T-helper 1 cell (primary cell): ENCODE measurements at places on chromosomes 1 and 21.

DNA sequence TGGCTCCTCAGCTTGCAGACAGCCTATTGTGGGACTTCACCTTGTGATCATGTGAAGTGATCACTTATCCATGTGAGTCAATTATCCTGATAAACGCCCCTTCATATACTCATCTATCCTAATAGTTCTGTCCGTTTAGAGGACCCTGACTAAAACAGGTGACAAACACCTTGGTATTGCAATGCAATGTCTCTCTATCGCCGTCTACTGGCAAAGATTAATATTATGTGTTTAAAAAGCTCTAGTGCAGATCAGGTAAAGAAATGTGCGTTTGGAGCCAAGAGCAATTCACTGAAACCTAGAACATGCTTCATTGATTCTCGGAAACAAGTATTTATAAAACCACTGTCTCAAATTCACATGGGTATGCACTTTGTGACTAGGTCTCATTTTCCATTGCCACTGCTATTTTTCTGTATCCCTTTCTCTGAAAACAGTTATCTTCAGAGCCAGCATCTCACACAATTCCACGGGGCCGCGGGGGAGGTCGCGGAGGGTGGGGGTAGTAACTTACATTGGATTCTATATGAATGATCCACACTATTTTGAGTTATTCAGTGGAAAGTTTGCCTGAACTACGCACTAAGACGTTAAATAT is 554.6 kb upstream of the NCAM2 start:
- DNase-seq: no peak

- DNase-seq: no peak
Observed at GRCh38 chr1:202964791-202965410, 2.2 kb downstream of the CYB5R1 start.

DNA sequence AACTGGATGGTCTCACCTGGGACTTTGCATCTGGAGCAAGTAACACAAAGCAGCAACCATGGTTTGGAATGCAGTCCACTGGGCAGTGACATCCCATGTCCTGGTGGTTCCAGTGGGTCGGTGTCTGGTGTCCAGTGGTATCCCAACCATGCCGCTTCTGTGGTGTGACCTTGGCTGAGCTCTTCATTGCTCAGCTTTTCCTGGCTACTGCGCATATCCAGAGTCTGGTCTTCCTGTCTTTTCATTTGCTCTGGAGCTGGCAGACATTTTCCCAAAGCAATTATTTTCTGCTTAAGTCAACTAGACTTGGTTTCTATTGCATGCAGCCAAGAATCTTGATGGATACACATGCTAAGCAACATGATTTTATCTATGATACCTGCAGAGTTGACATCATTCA is 28.4 kb upstream of the CD2 start:
- no peak for DNase-seq

- DNase-seq: no peak
Observed at GRCh38 chr21:14888202-14888601, 176.6 kb downstream of the NRIP1 start.

DNA sequence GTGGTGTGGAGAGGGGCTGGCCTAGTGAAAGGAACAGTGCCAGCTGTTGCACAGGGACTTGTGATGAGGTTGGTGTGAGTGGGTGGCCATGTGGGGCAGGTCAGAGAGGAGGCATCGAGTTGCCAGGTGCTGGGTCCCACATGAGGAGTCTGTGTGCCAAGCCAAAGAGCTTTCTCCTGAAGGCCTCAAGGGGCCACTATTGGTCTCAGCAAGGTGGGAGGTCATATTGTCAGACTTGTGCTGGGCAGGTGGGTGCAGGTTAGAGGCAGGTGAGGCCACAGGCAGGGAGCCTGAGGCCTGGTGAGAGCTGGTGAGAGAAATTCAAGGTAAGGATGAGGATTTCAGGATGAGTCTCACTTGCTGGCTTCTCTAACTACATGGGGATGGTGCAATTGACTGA is 256.8 kb downstream of the DISC1 start:
- no peak for DNase-seq

- DNase-seq: no peak
Observed at GRCh38 chr1:89367221-89367620, 3.4 kb downstream of the GBP6 start.

DNA sequence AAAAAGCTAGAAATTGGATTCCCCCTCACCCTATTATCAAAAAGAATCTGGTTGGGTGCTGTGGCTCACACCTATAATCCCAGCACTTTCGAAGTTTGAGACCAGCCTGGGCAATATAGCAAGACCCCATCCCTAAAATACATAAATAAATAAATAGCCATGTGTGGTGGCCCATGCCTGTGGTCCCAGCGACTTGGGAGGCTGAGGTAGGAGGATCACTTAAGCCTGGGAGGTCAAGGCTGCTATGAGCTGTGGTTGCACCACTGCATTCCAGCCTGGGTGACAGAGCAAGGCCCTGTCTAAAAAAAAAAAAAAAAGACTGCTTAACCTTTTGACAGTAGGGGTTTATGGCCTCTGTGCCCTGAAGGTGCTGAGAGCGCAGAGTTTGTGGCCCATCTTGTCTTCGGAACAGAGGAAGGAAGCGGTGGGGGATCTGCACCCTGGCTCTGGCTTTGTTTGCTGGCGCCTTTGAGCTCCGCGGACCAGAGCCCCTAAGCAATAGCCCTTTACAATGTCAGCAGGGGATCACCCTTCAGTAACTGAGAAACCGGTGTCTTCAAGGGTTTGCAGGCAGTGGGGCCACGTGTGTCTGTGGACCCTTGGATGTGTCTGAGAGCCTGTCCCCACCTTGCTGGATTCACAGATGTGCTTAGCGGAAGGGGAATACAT is 22.1 kb downstream of the SLC2A7 start:
- no peak for DNase-seq

- DNase-seq: peak; percentile 61
Observed at GRCh38 chr1:221708987-221709386, 32.9 kb downstream of the DUSP10 start.

DNA sequence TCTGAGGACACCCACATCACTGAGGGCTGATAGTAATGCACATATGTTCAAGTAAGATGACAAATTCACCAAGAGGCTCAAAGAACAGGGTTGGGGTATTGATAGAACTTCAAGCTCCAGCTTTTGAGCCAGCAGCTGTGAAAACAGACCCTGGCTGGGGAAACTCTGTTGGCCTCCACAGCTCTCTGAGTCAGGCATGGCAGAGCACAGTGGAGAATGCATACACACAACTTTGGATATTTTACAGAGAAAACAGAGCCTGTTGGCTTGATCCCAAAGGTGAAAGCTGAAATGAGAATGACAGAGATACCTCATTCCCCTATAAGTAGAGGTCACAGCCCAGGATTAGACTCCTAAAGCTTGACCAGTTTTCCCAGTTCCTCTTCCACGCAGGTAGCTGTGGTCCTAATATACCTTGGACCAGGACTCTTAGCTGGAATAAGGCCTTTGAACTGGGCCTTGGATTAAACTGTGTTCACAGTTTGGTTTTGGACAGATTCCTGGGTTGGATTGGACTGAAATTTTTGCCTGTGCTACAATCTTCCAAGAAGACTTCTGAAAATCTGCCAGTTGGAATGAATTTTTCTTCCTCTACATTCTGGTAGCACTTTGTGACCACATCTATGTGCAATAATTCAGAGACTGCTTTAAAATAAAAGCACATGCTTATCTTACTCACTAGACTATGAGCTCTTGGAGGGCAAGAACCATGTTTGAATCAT is 101.6 kb upstream of the HMGB4 start:
- no peak for DNase-seq

DNA sequence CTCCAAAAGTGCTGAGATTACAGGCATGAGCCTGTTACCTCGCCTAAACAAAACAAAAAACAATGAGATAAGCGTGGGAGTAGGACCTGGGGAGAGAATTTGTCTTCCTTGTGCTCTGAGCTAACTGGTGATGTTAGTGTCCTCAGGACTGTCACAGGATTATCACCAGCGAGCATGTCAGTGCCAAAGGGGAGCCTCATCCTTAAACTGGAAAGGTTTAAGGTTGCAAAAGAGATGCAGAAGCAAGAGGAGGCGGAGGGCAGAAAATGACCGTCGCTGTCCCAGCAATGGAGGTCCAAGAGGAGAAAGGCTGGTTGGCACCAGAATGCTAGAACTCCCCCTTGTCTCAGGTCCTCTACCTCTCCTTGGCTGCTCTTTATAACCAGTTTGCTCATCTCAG is 3.9 kb downstream of the SYPL2 start:
- DNase-seq: no peak

DNA sequence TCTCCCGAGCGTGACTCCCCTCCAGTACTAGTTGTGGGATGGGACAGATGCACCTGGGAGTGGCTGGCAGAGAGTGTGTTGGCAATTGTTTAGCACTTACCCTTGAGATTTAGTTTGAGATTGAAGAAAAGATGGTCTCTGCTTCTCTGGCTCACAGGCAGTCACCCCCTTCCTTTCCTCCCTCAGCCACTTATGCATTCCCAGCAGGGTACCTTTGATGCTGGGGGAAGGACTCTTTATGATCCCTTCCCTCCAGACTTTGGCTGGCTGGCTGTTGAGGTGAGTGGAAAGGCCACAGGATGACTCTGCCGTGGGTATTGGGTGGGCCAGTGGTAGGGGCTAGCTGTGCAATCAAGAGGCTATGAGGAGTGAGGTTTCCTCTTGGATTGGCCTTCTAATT is 236.8 kb downstream of the CAMTA1 start:
- DNase-seq: no peak

GRCh38 chr1:62247391-62248168 is 52.9 kb downstream of the L1TD1 start:
- DNase-seq: no peak

DNA sequence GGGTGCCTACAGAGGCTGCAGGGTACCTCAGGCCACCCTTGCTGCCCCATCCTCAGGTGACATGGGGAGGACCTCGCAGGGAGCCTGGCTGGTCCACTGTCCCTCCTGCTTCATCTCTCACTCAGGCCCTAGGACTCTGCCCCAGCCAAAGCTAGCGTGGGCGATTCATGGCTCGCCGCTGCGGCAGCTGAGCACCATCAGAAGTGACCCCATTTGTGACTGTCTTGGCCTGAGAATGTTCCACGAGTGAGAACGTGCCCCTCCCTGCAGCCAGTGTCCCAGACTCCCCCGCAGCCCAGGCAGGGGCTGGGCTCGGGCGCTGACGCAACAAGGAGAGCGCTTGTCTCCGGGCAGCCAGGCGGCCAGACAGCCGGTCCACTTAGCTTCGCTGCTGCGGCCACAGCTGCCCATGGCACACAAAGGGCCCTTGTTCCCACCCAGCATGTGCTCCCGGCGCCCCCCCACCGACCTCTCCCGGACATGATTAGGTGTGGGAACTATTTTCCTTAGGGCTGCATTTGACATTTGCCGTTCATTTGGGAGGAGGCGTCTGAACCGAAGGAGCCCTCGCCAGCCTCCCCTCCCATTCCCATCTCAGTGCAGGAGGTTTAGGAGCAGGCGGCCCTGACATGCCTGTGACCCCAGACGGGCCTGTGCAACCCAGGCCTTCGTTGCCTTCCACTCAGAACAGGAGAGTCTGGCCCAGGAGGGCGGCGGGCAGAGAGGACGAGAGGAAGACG is 19.3 kb upstream of the POFUT2 start:
- DNase-seq: no peak

DNA sequence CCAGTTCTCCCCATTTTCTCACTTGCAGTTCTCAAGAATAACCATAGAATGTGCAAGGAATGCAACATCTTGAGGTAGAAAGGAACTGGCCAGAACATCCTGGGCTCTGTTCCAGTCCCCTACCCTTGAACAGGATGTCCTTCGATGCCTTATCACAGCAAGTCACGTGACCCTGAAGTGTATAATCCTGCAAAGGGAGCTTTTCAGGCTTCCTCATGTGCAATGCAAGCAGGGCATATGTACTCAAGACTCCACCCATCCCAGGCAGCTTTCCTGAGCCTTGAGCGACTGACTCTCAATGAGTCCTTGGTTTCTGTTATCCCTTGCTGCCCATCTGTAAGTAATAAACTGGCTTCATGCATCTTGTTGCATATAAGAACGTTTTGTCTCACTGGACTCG is 311.0 kb downstream of the MRPL39 start:
- DNase-seq: no peak

GRCh38 chr21:43733529-43734071 is 14.7 kb downstream of the PDXK start:
- DNase-seq: no peak
